ENCODE measurements at places on chromosomes 2 and 18.

GRCh38 chr18:68742206-68742605 is 27.3 kb upstream of the TMX3 start:
- DNase-seq = no peak

DNA sequence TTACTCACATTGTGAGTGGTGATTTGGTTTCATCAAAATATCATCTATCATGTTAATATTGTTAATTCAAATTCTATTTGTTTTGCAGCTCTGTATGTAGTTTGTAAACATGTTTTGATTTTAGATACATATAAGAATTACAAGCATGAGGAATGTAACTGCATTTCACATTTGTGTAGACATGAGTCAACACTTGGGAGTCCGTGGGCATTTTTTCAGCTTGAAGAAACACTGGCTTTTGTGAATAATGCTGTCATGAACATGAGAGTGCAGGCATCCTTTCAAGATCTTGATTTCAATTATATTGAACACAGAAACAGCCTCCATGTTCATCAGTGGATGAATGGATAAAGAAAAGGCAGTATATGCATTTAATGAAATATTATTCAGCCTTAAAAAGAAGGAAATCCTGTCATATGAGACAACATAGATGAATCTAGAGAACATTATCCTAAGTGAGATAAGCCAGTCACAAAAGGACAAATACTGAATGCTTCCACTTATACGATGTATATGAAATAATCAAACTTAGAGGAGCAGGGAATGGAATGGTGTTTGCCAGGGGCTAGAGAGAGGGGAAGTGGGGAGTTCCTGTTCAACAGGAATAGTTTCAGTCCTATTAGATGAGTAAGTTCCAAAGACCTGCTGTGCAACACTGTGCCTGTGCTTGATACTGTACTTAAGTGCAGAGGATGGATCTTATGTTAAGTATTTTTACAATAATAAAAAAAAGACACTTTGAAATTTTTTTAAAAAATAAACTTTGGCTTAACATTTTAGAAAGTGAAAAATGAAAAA is 194.9 kb downstream of the LRATD1 start:
- no peak for DNase-seq

GRCh38 chr2:171390941-171391516 is 42.8 kb downstream of the METTL8 start:
- DNase-seq = peak; percentile 64

DNA sequence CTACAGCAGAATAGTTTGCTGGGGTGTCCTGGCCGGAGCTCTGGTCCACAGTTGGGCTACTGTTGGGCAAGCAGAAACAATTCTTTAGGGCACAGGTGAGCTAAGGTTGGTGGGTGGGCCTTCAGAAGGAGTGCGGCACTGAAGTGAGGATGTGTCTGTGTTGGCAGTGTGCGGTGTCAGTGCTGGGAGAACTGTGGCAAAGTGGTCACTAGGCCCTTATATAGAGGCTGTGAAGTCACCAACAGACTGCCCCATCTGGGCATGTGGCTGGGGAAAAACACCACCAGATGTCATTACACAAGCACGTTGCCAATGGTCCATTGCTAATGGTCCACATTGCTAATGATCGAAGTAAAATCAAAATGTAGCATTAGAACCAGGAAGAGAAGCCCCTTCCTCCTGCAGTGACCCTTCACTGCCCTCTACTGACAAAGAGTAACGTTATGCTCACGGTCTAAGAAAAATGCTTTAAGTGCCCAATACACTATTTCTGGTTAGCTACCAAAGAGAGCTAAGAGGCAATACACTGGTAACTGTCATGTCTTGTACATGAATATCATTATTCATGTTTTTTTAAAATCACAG is 21.3 kb downstream of the SCN1A start:
- DNase-seq = no peak

- no peak for DNase-seq
Measured at GRCh38 chr2:145060876-145061275, 541.0 kb upstream of the ZEB2 start.

DNA sequence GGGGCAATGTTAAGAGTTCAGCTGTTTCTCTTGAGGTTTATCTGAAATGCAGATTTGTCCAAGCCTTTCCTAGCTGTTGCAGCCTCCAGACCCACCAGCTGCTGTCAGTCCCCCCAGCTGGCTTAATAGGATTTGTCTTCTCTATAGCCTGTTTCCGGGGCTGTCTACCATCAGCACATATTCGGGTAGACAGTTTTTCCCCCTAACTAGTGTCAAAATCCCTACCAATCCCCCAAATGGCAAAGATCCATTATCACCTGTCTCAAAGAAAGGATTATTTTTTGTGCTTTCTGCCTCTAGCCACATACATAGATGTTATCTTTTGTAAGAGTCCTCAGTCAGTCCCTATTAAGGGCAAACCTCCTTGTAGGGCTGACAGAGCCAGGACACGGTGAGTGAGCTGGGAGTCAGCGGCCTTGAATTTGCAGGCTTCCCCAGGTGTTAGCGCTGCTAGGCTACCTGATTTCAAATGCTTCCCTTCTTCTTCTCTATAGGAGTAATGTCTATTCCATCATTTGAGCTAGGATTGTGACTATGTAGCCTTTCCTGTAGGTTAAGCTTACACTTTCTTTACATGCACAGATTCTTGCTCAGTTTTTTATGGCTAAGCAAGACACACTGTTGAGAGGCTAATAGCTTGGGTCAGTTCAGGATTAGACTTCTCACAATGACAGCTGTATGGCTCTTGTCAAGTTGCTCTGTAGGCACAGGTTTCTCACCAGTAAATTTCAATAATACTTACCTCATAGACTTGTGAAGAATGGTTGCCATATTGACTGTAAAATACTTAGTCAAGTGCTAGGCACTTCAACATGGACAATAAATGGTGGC is 171.1 kb upstream of the UNC80 start:
- no peak for DNase-seq

GRCh38 chr2:200422532-200423261 is 87.2 kb downstream of the KCTD18 start:
- DNase-seq = no peak

DNA sequence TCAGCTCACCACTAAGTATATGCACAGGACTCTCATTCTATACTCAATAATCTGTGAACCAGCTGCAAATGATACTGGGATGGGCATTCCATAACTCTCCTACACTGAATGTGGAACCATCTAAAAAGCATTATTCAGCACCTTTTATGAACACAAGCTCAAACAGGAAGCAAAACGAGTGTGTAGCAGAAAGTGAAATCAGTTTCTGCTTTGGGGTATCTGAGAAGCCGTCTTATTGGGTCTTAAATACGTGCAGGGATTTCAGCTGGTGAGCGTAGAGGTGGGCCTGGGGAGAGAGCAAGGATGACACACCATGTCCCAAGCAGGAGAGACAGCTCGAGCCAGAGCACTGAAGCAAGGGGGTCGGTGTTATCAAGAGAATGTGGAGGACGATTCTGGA is 120.0 kb upstream of the TTN start:
- no peak for DNase-seq

DNA sequence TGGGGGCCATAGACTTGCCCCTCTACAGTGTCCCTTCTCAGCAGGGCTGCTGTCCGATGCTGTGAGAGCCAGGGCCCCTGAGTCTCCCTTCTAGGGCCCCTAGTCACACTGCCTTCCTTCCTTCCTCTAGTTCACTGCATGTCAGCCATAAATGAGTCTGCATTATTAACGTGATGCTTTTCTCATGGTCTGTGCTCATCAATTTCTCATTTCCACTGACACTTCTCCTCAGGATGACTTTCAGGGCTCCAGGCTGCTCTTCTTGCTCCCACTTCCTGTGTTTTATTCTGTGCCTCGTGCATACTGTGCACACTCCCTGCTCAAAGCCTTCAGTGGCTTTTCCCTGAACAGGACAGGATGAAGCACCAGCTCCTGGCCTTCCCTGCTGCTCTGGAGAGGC is 146.5 kb downstream of the FAM210A start:
- DNase-seq = no peak

- DNase-seq = no peak
Measured at GRCh38 chr18:55000529-55000928, 41.3 kb upstream of the CCDC68 start.

- DNase-seq = peak; percentile 81
Measured at GRCh38 chr2:230416061-230416721, at the start of gene SP100. TSS of gene SP100 (plus strand) at chr2:230416201. CDS start at chr2:230416297, 96 bp downstream.

DNA sequence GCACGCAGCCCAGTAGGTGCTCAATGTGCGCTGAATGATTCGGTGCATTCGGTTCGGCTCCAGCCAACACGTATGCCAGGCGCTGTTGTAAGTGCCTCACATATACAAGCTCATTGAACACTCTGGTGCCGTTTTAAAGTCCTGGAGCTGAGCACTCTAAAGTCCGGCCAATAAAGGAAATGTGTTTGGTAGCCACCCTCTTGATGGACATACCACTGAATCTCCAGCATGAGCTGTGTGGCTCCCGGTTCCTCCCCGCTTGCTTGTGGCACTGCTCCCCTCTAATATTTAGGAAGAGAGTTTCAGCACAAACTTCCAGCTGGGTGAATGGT is 112.1 kb downstream of the MCFD2 start:
- no peak for DNase-seq

GRCh38 chr2:118056165-118056534 is 32.1 kb upstream of the INSIG2 start:
- DNase-seq = no peak

- no peak for DNase-seq
Measured at GRCh38 chr18:63073481-63073880, 246.1 kb downstream of the BCL2 start.

DNA sequence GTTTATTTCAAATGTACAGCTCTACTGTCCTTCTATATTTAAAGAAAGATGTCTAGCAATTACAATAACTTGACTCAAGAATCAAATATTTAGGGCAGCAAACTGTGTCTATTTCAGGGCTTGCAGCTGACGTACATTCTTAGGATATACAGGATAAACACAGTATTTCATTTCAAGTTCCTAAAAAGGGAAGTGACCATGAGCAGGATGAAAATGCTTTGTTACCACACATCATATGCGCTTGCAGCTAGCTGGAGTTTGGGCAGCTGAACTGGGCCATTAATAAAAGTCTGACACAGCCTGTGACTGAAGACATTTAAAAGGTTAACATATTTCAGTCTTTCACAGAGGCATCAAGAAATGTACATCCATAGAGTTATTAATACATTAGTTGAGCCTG is 264.6 kb upstream of the TRIB2 start:
- DNase-seq = no peak

- no peak for DNase-seq
Measured at GRCh38 chr2:227082286-227082685, 81.7 kb downstream of the COL4A4 start.

- no peak for DNase-seq
Measured at GRCh38 chr2:45653122-45653913, 1.8 kb downstream of the PRKCE start.

DNA sequence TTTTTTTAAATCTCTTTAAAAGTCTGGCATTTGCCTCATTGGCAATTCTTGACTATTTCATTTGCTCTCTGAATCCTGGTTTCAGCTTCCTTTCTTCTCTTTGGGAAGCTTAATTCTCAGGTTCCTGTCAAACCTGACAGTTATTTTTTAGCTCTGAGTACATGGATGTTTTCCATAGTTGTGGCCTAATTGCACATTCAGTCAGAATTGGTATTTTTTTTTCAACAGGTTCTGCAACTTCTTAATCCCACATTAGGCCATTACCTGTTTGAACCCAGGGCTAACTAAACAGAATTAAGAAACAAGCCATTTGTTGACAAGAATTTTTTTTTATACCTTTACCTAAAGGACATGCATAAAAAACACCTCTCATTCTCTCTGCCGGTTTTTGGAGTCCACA is 338.8 kb downstream of the SETBP1 start:
- DNase-seq = no peak

DNA sequence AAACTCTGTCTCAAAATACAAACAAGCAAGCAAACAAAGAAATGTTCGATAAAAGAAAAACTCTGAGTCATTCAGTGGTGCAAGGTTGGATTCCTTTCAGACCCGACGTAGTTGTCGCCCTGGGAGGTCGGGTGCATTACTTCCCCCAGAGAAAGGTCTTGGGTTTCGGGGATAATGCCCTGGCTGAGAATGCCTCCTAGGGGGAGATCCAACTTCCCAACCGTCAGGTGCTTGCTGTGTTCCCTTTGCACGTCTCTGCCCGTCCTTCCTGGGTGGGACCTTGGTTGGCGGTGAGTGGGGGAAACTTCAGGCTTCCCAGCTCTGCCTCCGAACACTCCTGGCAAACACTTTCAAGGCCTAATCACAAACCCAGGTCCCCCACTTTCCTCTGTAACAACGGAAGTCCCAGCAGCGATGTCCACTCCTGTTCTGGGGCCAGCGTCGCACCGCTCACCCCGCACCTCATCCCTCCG is 609 bp downstream of the TPGS2 start:
- DNase-seq = no peak

- DNase-seq = no peak
Measured at GRCh38 chr2:33488715-33489540, 12.5 kb downstream of the RASGRP3 start.

DNA sequence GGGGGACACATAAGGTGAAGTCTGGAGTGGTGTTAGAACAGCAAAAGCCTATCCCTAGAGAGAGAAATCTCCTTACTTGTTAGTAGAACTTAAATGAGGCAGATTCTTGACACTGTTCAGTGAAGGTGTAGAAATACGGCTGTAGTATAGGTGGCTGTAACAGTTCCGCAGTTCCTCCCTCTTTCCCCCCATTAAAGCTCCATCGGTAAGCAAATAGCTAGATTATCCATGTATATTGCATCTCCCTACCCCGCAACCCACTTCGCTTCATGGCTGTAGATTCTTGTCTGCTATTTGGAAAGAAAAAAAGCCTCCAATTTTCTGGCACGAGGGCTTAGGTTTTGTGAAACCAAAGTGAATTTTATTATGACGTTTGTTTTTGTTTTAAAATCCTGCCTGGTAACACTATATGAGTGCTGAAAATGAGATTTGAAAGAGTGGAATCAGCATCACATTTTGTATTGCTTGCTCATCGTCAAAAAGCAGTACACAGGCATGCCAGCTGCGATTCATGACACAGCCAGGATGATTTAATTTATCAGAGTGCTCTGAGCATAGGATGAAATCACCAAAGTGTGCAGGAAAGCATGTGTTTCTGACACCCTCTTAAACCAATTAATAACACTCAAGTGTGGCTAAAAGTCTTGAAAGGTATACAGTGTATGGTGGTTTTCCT is 1.4 kb downstream of the FAM171B start:
- DNase-seq = no peak

Data from T-helper 2 cell treated with Interferon-gamma antibody and Interleukin-4, amounts not matched to agents 5 μg/mL and 100 μg/mL, for 36 hours (primary cell).